ENCODE measurements at places on chromosomes 11 and 22.

- no peak for DNase-seq
Observed at GRCh38 chr11:108875134-108875533, 210.3 kb downstream of the DDX10 start.

- DNase-seq: no peak
Observed at GRCh38 chr22:27474112-27474571, 327.4 kb downstream of the MN1 start.

GRCh38 chr11:126122863-126123262 is 60.2 kb upstream of the CDON start:
- no peak for DNase-seq

DNA sequence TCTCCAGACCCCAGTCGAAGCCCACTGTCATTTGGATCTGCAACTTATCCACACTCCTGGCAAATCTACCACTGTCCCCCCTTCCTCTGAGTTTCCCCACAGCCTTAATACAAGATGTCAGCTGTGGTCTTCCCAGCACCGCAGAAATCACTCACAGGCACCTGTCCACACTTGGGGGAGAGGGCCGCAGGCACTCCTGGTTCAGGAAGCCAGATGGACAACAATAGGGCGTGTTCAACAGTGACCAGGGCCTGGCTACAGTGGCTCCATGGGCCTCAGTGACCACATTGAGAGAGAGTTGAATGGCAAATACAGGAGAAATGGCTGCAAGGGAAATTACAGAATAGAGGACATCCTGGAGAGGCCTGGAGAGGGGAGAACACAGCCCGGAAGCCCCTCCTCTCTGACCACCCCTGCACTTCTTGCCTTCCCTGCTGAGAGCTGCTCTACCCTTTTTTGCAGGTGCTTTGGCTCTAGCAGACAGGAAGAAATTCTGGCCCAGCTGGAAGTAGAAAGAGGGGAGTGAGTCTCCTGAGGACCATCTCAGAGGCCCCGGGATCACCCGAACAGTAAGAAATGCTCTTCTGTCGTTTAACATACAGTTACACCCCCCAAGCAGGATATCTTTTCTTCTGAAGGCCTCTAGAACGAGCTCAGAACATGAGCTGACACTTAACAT is 164.6 kb downstream of the FEZ1 start:
- DNase-seq: no peak

DNA sequence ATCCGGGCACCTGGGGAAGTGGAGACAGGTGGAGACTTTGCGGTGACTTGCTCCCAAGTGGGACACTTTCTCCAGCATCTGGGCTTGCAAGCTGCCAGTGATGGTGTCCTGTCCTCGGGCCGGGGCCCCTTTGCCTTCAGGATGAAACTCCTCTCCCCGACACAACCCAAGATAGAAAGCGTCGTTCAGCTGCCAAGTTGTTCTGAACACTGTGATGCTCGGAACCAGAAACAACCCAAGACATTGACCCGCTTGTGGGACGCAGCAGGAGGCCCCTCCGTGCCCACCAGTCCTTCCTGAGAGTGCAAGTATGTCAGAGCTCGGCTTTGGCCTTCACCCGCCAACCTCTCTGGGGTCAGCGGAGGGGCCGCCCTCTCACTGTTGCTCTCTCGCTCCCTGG is 31.3 kb downstream of the LINC01488 start:
- DNase-seq: no peak

DNA sequence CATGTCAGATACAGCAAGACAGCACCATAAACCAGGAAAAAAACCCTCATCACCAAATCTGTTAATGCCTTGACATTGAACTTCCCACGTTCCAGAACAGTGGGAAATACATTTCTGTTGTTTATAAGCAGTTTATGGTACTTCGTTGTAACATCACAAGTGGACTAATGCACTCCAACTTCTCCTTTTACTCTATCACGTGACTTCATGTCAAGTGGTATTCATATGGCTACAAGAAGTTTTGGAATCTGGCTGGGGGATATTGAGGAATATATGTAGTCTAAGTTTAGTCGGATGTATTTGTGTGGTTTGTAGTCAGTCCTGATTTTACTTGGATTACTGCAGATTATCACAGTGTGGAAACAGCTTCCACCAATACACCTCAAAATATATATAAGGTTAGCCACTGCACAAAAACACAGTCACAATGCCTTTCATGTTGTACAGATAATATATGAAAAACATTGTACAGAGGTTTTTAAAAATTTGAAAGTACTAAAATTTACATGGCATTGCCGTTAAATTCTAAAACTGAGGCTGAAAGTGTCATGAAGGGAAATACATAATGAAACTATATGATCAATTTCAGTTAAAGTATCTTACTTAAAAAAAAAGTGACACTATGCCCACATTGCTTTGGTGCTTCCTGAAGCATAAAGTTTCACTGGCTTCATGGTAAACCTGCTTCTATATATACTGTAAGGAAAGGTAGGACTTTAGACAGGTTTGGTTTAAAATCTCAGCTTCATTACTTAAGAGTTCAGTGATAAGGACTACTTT is 134.1 kb downstream of the CASP12 start:
- DNase-seq: no peak

GRCh38 chr22:46031066-46031465 is 54.1 kb upstream of the WNT7B start:
- DNase-seq: no peak

DNA sequence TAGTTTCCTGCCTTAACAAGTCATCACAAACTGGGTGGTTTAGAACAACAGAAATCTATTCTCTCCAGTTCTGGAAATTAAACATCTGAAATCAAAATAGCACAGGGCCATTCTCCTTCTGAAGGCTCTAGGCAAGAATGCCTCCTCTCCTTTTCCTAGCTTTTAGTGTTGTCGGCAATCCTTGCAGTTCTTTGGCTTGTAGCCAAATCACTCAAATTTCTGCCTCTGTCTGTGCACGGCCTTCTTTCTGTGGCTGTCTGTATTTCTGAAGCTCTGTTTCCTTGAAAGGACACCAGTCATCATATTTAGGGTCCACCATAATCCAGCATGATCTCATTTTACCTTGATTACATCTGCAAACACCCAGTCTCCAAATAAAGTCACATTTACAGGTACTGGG is 795.5 kb downstream of the METTL15 start:
- DNase-seq: no peak

DNA sequence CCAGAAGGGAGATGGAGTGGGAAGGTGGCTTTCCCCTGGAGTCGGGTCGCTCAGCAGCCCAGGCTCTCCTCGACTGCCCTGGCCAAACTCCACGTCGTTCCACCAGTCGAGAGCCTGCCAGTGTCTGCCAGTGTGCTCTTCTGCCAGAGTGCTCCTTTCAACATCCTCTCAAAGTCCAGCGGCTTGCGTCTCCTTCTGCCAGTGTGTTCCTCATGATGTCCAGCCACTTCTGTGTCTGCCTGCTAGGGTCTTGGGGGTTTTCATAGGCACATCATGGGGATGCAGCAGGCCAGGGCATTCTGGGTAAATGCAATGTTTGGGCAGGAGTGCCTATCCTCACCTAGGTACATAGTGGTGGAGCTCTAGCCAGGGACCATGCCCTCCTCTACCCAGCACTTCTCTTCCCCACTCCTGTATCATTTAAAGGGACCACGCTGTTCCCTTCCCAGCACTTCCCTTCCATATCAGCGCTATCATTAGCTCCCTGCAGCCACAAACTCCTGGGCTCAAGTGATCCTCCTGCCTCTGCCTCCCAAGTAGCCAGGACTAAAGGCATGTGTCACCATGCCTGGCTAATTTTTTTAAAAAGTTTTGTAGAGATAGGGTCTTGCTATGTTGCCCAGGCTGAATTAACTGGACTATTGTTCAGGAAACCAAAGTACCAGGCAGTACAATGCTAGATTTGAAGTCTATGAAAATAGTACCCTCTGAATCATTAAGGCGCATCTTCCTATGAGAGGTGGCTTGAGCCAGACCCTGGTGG is 62.9 kb upstream of the CLDN5 start:
- no peak for DNase-seq

DNA sequence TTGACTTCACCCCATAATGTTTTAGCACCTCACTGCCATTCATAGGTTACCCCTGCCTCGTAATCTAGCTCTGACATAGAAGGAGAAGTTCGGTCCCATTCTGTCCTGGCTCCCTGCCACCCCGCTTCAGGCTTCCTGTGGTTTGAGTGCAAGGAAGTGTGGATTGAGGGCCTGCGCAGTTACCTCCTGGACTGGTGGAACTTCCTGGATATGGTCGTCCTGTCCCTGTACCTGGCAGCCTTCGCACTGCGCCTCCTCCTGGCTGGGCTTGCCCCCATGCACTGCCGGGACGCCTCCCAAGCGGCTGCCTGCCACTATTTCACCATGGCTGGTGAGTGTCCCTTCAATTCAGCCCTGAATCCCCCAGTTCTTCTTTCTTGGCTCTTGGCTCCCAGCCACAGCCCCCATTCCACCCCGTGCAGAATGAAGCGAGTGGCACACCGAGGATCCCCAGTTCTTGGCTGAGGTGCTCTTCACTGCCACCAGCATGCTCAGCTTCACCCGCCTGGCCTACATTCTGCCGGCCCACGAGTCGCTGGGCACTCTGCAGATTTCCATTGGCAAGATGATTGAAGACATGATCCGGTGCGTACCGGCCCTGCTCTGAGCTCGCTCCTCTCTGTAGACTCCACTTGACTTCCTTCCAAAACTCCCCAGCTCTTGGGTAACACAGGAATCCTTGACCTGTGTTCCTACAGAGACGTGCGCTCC is 15.4 kb downstream of the ART5 start:
- no peak for DNase-seq

- no peak for DNase-seq
Observed at GRCh38 chr11:117901601-117902000, 25.1 kb upstream of the FXYD6 start.

DNA sequence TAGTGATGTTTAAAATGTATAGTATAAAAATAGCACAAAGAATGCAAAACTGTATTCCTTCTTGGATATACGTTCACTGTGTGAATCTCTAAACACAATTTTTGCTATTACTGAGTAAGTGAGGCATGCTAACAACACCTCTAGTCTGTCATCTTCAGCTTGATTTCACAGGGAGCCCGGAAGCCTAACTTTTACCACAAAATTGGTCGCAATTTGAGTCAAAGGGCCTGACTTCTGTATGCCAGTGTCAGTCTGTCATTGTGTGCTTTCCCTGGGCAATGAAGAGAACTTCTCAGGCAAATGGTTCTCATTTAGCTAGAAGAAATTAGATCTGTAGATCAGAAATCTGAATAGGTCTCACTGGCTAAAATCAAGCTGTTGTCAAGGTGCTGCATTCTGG is 1059.5 kb downstream of the FAM181B start:
- no peak for DNase-seq

DNA sequence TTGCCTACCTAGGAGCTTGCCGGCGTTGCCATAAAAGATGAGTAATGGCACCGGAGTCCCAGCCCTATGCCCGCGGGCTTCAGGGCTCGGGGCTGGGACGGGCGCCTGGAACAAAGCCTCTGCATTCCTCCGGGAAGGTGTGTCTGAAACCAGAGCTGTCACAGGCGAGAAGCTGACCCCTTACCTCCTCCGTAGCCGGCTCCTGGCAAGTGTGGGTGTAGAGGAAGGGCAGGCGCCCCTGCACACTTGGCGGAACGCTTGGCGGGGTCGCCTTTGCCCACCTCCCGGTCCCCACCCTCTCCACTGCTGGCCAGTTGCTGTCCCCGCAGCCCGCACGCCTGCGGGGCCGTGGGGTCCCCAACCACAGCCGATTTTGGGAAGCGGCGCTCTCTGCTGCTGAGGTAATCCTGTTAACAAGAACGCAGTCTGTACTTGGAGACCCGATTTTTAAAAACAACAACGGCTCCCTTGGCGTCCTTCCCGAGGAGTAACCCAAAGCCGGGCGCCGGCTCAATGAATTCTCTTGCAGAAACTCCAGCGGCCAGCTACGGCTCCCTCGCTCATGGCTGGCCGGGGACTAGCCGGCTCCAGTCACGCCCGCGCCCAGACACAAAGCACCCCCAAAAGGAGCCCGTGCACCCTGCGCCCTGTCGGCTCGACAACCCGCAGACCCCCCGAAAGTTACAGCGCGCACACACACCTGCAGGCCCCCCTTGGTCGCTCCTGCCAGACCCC is 89.2 kb downstream of the PLEKHA7 start:
- no peak for DNase-seq

DNA sequence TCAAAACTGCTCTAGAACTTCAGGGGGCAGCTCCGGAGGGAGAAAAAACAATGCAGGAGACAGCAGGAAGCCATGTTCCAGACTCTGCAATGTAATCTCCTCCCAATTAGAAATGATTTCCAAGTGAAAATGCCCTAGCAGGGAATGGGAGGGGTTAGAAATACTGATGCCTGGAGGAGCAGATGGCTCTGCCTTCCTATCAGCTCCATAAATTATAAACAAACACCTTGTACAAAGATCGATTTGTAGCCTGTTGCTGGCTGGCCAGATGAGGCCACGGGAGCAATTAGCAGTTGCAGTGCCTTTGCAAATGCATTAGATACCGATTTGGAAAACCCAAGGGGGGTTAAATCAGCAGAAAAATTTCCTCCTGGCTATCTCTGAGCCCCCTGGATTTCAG is 46.6 kb upstream of the CHRM4 start:
- no peak for DNase-seq

GRCh38 chr11:73366265-73366610 is 10.0 kb upstream of the RELT start:
- no peak for DNase-seq

All from liver (tissue), 10 donors.